ENCODE measurements at places on chromosomes 2 and 18. TPM values are rescaled to one million over a fixed set of nuclear protein-coding genes. Genes with fewer than 3 reads are reported as not detected.

DNA sequence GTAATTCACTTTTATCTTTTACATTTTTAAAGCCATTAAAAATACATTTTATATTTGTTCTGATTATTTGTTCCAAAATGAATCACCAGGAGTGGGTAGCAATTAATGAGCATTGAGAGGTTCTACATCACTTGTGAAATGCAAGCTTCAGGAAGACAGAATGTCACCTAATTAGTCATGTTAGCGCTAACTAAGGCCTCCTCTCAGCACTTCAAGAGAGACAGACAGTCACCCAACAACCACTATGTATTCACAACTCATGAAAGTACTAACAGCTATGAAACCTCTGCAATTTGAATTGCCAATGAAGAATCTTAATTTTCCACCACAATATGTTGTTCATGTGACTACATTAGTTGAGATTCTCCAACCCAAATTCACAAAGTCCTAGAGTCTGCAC, 611.0 kb downstream of the KCNJ3 start:
- no peak for DNase-seq

DNA sequence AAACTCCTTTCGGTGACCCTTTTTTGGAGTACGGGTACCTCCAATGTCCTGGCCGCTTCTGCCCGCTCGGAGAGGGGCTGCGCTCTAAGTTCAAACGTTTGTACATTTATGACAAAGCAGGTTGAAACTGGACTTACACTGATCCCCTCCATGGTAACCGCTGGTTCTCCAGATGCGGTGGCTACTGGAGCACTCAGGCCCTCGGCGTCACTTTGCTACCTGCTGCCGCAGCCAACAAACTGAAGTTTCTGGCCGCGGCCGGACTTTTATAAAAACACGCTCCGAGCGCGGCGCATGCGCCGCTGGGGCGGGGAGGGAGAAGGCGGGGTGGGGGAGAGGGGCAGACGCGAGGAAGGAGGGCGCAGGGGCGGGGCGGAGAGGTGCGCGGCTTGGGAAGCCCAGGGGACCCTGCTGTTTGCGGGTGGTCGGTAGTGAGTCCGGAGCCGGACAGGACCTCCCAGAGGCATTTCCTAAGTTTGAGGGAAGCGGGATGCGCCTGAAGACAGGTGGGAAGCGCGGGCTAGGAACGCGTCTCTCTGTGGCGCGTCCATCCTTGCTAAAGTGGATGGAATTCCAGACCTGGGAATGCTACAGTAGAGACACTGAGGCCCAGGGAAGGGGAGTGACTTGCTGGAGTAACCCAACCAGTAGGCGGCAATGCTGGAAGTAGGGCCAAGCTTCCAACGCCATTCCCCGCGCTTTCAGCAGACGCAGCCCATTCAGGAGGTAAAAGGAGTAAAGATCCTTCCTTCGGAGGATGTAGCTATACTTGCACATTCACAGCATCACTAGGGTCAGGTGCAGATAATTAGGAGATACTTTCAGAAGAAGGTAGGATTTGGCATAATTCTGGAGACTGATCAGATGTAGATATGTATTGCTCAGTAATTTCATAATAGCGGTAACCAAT, at the start of gene CXCR4:
Gene CXCR4, minus strand, starts transcription at position 241 of the 910 bp plus-strand sequence. Its CDS starts 89 bp downstream, at position 152.
- peak; percentile 59 for DNase-seq

HOXD11 gene
- not detected for total RNA-seq

GRCh38 chr2:385785-386184, 97.9 kb upstream of the ALKAL2 start:
- DNase-seq: no peak

- no peak for DNase-seq
Observed at GRCh38 chr2:39435234-39435633, 1.9 kb downstream of the MAP4K3 start.

RESP18 gene
- total RNA-seq: not detected

DNA sequence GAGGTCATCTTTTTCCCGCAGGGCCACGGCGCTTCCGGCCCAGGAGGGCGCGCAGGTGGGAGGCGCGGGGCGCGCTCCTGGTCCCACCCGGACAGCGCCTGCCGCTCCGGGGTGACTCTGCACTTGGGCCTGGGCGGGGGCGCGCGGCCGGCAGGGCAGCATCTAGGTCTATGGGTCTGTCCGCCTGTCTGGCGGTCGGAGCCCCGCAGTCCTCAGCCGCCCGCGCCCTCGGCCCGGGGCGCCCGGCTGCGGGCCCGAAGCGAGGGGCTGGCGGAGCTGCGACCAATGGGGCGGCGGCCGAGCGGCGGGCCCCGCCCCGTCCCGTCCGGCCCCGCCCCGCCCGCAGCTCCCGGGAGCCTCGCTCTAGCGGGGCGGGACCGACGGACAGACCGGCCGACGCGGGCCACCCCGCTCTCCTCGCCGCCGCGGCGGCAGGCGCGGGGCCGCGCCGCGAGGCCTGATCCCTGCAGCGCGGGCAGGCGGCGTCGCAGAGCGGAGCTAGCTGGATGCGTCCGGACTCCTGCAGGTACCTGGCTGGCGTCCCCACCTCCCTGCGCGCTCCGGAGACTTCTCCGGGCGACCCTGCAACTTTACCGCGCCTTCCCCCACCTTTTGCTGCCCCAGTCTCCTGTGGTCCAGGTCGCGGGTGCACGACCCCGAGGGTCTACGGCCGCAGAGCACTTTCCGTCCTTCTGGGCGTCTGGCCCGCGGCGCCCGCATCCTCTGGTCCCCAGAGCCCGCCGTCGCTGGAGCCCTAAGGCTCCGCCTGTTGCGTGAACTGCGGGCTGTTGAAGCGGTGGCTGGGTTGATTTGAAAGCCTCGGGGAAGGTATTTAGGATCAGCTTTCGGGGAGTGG, at the start of gene KCNS3:
Gene KCNS3, plus strand, starts transcription at position 387 of the 856 bp plus-strand sequence. CDS start 52,342 bp downstream, outside the sequence.
- DNase-seq: peak; percentile 58

DNA sequence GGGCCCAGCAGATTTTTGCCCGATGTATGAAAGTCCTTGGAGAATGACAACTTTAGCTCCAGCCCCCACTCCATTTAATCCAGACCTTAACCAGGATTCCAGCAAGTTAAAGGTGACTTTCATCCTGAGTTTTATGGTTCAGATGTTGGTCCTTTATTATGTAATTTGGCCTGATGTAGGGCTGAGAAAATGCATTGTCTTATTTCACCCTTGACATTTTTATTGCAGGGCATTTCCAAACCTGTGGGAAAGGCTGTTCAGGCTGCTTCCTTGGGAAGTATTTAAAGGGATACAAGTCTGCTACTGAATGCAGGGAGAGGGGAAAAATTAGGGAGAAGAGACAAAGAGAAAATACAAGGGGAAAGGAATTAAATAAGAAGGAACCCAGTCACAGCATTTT, 48.8 kb downstream of the ASB1 start:
- DNase-seq: no peak

- no peak for DNase-seq
Observed at GRCh38 chr2:1499033-1499795, 86.0 kb downstream of the TPO start.

DNA sequence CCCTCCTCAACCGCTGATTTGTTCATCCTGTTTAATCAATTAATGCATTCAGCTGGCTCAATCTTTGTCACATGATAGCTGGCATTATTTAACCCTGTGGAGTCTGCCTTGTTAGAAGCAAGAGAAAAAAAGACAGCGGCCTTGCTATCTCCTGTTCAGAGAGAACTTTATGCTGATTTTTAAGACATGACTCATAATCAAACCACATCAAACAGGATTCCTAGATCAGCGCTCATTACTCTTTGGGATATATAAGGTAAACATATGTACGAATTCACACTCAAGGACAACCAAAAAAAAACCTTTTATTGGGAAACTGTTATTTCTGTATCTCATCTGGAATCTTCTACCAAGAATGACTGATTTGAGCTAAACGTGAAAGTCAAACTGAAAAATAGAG, 195.1 kb downstream of the C1D start:
- no peak for DNase-seq

DNA sequence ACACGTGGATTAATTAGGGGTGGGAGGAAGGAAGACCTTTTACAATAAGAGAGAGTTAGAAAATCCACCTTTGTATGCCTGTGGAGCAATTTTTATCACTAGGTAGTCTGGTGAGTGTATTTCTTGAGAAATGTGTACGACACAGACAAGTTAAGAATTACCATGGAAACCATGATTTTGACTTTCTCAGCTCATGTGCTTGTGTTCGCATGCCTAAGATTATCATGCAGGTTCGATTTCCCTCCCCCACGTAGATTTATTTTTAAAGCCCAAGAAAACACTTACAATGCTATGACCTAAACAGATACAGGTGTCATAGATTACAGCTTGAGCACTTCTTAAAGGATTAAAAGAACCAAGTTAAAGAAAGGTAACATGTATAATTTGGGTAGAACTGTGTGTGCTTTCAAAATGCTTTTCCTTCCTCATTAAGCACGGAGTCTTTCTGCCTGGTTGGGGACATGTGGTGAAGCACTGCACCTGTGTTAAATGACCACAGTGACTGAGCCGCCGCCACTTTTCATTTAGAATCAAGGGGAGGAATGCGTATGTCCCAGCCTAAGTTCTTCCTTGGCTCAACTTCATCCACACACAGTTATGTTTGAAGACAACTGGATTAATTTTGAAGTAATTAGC, 16.6 kb downstream of the SERTAD2 start:
- no peak for DNase-seq

DNA sequence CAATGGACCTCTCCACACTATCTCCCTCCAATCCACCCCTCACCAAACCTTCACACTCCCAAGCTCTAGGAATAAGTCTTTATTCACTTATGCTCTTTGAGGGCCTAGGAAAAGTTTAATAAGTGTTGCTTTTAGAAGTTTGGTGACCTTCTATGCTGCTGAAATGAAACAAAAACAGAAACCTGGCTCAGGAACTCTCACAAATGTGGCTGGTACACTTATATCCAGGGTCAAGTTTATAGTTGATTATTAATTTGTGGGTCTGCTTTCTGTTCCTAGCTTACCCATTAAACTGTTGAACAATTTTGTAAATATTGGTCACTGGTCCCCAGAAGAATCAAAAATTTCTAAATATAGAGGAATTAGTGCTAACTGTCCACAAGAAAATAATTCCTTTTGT, 14.2 kb upstream of the ANKRD44 start:
- DNase-seq: no peak

GRCh38 chr18:37720663-37721062, 155.1 kb upstream of the CELF4 start:
- DNase-seq: no peak

IAH1 gene
- total RNA-seq: 60.2 TPM

GRCh38 chr2:27621524-27621923, 7.3 kb downstream of the CCDC121 start:
- no peak for DNase-seq

- DNase-seq: no peak
Observed at GRCh38 chr2:127107622-127107999, 657 bp upstream of the BIN1 start.

DNA sequence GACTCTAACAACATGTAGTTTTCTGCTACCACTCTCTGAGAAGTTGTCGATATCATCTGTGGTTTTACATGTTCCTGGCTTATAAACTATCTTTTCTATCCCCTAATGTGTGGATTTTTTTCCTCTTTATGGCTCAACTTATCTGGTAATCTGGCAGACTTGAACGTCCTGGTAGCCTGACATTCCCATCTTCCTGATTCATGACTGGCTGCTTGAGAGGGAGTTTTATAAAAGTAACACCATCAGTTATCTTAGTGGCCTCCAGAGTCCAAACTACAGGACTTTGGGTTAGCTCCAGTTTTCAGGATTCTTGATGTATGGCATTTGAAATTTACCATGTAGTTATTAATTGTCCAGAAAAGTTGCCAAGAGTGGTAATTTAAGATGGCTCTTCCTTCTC, 174.0 kb upstream of the GULP1 start:
- no peak for DNase-seq

GRCh38 chr18:13112982-13113381, 105.6 kb upstream of the LDLRAD4 start:
- DNase-seq: peak; percentile 36

DNA sequence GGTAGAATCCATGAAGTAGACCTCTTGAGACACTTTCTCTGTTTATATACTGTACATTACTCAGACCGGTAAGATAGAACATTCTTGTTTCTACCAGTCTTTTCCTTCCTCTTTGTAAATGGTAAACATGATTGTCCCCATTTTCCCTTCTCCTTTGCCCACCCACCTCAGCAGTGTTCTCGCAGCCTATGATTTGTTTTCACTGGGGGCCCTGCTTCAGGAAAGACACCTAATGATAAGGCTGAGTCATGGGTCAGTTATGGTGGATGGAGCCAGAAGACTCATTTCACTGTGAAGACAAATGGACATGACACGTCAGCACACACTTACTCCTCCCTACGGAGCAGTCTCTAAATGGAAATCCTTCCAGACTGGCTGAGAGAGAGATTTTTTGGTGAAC, 23.7 kb downstream of the CENPO start:
- no peak for DNase-seq

CWC22 gene
- total RNA-seq: 19.0 TPM

DYNAP gene
- not detected for total RNA-seq

DNA sequence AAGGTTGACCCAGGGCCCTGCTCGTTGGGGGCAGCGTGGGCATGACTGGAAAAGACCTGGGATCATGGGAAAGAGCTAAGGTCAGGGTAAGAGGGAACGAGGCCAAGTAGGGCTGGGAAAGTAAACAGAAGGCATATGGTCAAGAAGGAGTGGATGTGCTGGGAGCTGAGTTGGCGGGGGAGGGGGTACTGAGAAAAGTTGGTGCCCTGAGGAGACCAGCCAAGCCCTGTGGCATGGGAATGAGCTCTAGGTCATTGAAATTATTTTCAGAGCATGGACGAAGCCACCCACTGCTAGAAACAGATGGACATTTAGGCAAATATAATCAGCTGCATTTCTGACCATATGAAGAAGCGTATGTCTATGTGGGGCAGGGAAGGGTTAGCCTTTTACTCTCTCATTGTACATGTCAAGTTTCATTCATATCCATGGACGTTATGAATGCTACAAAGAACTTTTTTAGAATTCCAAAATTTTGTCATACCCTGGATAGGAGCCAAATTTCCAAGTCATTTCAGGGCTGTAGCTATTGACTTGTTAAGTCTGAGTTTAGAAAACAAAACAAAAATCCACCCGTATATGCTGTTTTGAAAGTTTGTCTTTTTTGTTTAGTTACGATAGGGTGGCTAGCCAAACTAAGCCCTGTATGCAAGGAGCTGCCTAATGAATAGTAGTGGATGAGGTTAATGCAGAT, 19.1 kb downstream of the MAPRE2 start:
- DNase-seq: no peak

DNA sequence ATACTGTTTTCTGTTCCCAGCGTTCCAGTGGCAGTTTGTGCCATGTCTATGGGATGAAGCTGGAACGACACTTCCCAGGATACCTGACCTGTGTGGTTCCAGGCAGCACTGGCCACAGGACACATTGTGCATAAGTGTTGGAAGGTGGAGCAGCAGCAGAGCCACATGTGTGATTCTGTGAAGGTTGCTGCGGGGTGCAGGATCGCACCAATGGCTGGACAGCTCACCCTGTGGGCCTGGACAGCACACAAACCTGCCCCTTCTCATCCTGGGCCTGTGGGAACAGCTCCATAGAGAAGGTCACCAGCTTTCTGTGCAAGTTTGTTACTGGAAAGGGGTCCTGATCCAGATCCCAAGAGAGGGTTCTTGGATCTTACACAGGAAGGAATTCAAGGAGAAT, 252.2 kb upstream of the RAB6C start:
- no peak for DNase-seq

DNA sequence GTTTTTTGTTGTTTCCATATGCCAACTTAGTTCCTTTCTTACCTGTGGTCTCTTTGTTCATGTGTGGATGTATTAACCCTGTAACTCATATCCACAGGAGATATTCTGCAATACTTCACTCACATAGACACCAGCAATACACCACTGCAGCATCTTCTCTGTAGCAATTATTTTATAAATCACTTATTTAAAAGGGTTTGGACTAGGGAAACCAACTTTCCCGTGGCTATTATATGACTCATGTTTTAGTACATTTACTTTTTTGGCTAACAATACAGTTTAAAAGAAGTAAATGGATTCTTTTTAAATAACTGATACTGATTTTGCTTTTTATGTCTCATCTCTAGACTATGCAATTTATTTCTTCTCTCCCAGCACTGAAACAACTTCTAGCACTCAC, 488.9 kb downstream of the MBD2 start:
- DNase-seq: no peak
